Peyer's patch (tissue), 4 donors: ENCODE measurements at places on chromosomes 2 and 18.

- no peak for DNase-seq
These were observed 57.1 kb upstream of the OTOF start for GRCh38 chr2:26534865-26535662.

- DNase-seq, result no peak
These were observed 137.5 kb downstream of the UBR3 start for GRCh38 chr2:169964740-169965139.

- no peak for DNase-seq
These were observed 21.9 kb downstream of the ANTXR1 start for GRCh38 chr2:69034845-69035244.

DNA sequence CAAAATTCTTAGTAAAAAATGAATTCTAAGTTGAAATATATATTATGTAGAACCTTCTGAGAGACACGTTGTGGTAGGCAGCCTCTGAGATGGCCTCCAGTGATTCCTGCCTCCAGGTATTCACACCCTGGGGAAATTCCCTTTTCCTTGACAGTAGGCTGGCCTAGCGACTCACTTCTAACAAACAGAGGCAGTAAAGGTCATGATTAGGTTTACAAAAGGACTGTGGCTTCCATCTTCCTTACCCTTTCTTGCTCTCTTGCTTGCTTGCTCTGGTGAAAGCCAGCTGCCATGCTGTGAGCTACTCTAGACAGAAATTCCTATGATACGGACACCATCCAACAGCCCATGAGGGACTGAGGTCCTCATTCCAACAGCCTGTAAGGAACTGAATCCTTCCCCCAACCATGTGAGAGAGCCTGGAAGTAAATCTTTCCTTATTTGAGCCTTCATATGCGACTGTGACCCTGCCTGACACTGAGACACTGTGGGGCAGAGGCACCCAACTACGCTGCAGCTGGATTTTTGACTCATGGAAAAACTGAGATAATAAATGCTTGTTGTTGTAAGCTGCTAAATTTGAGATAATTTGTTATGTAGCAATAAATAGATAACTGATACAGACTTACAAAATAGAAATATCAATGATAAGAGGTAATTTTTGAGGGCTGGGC lies 32.7 kb upstream of the SERTAD2 start:
- DNase-seq, result no peak

GRCh38 chr18:56509656-56510055 lies 128.7 kb downstream of the TXNL1 start:
- no peak for DNase-seq

GRCh38 chr2:194559964-194560363 lies 1097.1 kb upstream of the SLC39A10 start:
- DNase-seq, result no peak

DNA sequence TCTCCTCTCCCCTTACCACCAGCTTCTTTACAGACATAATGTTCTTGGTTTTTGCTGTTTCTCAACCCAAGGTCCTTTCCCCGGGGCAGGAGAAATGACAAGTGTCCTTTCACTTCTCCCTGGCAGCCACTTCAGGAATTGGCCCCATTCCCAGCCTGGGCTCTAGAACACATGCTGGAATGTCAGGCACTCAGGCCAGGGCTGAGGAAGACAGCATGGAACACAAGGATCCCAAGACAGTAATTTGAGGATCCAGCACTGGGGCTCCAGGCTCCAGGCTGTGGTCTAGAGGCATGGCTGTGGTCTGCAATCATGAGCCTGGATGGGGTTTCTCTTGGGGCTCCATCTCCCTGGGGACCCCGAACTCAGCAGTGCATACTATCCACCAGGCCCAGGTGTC lies 201.4 kb downstream of the CELF4 start:
- DNase-seq, result no peak

DNA sequence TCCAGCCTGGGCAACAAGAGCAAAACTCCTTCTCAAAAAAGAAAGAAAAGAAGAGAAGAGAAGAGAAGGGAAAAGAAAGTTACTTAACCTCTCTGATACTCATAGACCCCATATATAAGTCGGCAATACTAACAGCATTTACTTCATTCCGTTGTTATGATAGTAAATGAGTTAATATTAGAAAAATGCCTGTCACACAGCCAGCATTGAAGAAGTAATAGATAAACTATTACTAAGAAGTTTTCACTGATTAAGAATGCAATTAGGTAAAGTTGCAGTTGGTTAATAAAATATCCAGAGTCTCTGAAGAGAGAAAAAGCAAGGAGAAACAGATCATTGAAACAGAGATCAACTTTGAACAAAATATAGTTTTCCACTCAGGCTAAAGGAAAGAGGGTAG lies 161.3 kb upstream of the UBE2E3 start:
- no peak for DNase-seq

GRCh38 chr18:11794195-11794594 lies 57.0 kb upstream of the CHMP1B start:
- DNase-seq, result no peak

GRCh38 chr2:228916416-228917090 lies 354.5 kb downstream of the PID1 start:
- no peak for DNase-seq

DNA sequence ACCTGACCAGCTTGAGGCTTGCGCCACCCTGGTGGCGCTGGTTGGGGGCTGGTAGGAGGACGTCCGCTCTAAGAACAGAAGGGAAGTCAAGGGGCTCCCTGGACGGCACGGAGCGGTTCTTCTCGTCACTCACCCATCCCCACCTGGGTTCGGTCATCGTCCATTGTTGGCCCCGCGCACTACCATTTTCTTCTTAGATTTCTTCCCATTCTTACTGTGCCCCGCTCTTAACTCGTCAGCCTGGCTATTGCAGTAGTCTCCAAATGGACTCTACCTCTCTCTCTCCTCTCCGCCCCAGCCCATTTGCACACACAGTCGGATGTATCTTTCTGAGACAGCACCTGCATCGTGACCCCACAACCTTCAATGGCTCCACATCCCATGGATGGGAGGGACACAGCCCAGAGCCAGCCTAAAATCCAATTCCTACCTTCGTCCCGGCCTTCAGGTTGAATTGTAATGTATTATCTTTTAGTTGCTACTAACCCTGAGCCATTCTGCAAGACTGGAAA lies 814 bp upstream of the RAB1A start:
- DNase-seq, result no peak

GRCh38 chr2:66982766-66983165 lies 414.4 kb upstream of the ETAA1 start:
- no peak for DNase-seq

GRCh38 chr18:23069481-23069880 lies 65.8 kb upstream of the CABLES1 start:
- peak; percentile 29 for DNase-seq

DNA sequence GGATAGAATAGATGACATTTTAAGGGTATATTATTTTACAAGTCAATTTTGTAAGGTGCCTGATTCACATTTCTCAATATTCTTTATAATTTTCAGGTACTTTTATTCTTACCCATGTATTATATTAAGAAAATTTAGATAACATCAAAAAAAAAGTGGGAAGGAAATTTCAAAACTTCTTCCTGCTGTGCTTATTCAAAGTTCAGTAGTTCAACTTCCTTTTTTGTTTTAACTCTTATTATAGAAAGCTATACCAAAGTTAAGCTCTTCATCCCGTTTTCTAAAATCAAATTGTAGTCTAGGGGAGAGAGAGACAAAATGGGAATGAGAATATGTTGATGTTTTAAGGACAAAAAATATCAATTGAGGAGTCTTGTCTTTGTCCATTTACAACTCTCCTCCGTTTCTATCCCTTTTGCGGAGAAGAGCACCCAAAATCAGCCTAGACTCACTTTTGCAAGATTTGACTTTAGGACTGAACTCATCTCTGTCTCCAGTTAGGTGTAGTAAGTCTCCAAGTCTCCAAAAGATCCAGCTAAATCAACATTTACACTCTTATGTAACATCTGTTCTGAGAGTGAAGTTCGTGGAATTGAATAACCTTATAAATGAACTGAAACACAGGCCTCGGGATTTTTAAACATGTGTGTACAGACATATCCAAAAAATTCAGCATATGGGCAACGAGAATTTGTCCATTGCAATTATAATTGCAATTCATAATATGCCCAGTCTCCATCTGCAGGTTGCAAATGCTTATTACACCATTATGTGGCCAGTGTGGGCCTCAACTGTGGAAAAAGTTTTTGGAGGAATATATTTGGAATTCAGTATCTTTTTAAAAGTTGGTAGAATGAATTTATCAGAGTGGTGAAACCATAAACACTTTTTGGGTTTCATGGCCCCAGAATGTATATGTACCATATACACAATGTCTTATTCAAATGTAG lies 23.9 kb downstream of the FAM124B start:
- no peak for DNase-seq

DNA sequence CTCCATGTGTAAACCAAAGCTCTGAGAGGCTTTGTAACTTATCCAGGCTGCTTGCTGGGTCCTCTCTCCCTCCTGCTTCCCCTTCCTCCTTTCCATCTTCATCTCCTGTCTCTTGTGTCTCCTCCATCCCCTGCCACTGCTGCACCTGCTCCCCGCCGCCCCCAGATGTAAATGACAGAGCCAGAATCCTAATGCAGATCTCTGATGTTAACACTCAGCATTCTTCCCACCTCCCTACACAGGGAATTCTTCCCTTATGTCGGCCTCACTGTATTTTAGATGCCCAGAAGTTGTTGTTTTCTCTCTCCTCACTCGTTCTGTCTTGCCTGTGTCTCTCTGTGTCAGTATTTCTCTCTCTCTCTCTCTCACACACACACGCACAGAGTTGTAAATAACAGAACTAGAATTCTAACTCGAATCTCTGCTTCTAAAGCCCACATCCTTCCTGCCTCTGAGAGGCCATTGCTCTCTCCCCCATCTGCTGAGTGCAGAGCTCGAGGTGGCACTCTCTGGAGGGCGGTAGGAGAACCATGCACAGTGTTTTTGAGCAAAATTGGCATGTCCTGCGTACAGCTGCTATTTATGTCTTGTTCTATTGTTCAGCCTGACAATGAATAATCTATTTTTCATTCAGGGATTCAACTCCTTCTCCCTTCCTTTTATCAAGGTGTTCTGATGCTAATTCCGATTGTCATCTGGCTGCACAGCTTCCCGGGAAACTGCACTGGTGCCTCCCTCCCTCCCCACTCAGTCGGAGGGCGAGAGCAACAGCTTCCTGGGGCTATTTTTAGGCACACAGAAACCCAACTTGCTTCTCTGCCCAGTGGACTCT lies 219.9 kb downstream of the SH3RF3 start:
- DNase-seq, result no peak

GRCh38 chr2:219289537-219290361 lies 10.6 kb downstream of the DNAJB2 start:
- no peak for DNase-seq

GRCh38 chr18:35611518-35611917 lies 30.0 kb downstream of the GALNT1 start:
- DNase-seq, result no peak

DNA sequence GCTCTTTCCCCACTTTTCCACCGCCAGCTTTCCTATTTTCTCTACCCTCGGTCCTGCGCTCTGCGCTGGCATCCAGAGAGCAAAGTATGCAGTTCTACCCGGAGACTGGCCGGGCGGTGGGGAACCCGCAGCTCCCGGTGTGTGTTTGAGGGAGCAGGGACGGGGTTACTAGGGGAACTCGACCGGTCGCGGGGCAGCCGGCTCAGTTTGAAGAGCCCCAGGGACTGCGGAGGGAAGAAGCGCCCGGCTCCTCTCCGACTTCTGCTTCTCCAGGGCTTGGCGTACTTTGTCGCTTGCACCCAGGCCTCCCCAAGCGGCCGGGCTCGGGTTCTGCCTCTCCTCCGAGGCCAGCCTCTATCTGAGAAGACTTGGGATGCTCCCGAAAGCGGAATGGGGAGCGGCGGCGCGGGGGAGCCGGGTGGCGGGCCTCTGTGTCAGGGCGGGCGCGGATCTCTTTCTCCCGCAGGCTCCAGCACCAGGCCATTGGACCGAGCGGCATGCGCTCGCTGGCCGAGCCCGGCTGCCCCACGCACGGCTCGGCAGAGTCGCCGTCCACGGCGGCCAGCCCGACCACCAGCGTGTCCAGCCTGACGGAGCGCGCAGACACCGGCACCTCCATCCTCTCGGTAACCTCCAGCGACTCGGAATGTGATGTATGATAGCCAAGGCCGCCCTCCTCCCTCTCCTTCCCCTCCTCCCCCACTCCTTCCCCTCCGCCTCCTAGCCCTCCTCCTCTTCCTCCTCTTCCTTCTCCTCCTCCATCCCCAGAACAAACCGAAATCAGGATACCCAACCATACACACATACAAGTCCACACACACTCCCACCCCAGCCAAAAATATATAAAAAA lies 2.8 kb downstream of the SIX3 start:
- no peak for DNase-seq

DNA sequence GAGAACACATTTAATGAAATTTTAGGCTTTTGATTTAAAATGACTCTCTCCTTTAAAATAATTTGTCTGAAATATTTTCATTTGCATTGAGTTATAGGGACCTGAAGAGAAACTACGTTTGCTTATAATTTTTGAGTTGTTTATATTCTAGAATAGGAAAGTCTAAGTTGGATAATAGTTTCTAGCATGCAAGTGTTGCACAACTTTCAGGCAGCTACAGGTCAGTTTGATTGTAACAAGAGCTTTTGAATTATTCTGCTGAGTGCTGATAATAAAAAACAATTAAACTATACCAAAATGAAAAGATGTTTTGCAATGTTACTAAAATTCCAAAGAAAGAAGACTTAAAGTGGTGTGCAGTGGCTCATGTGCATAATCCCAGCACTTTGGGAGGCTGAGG lies 71.0 kb downstream of the PDE1A start:
- no peak for DNase-seq

GRCh38 chr2:43214253-43214652 lies 12.2 kb downstream of the ZFP36L2 start:
- DNase-seq, result no peak

DNA sequence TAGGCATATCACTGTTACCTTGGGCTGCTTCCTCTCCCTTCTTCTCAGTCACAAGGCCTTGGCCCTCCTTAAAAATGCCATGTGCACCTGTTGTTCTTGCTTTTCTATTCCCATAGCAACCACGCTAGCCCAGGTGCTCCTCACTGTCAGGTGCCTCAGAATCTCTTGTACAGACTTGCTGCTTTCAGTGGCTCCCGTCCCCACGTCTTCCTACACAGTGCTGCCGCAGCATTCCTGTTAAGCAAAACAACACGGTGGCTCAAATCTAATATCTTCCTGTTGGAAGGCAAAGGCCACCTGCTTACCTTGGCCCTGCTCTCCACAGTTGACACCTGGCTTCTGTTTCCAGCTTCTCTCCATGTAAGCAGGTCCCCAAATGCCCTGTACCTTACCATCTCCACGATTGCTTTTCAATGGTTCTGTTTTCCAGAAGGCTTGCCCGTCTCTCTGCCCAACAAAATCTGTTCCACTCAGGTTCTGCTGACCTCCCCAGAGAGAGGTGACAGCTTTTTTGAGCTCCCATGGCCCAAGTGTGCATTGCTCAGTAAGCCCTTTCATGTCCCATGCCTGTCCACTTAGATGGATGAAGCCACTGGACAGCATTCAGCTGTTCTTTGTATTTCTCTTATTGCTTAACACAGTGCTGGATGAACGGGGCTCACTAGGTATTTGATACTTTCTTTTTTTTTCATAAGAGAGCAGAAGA lies 240.4 kb downstream of the PRKCE start:
- DNase-seq, result no peak

DNA sequence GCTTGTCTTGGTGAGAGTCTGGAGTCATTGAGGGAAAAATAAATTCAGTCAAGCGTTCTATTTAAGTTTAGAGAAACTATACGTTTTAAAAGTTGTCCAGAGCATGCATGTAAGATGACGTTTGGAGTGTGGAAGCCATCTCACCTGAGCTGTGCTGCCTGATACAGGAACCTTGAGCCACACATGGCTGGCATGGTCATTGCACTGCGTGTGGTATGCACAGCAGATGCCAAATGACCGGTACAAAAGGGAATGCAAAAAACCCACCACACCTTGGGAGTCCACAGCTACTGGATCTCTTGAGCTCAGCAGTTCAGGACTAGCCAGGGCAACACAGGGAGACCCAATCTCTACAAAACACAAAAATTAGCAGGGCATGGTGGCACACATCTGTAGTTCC lies 4.3 kb downstream of the MZT2B start:
- no peak for DNase-seq
